ENCODE measurements at places on chromosomes 12 and 14.

DNA sequence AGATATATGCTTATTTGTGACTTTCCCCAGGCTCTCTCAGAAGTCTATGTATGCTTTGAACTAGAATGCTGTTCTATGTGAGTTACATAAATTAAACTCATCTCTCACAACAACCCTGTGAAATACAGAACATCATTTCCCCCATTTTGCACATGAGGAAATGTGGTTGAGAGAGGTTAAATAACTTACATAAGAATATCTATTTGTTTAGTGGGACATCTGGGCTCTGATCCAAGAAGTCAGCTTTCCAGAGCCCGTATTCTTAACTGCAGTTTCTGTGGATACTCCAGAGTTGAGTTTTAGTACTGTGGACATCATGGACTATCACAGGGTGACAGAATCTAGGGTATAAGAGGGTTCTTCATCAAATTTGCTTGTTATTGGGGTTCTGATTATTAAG lies 242.5 kb upstream of the ARHGAP5 start:
- DNase-seq: no peak

GRCh38 chr12:119338593-119339363 lies 4.2 kb downstream of the CCDC60 start:
- no peak for DNase-seq

DNA sequence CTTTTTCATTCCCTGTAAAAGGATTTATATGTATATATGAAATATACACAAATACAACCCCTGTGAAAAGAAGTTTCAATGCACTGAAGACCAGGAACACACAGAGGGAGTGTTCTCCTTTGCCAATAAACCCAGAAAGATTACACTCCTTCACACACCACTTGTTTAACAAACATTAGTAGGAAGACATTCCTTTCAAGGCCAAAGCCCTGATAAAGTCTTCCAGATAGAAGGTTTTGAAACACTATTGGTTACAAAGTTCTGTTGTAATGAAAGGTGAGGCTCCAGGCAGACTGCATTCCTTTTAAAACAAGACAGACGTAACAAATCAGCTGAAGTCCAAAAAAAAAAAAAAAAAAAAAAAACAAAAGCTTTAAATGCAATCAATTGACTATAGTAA lies 81.0 kb downstream of the PTPN21 start:
- DNase-seq: no peak

DNA sequence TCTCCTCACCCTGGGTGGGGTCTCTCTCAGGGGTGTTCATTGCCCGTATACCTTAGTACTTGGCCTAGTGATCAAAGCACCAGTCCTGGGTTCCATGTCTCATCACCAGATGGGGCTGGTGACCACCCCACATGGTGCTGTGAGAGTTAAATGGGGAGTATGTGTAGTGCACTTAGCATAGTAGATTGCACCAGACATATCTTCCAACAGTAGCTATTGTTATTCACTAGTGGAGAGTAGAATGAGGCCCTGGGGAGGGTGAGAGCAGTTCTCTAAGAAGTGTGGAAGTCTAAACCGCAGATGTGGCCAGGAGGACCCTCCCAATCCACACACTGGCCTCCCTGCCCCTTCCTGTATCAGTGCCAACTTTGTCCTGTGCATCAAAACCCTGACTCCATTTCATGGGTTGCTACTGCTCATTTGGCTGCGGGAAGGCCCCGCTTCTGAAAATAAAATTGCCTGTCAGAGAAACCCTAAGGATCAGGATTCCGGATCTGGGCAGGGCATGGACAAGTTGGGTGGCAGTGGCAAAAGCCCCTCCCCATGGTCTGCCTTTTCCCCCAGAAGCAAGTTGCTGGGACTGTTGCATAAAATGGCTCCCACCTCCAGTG lies 4.4 kb downstream of the CD9 start:
- DNase-seq: no peak

DNA sequence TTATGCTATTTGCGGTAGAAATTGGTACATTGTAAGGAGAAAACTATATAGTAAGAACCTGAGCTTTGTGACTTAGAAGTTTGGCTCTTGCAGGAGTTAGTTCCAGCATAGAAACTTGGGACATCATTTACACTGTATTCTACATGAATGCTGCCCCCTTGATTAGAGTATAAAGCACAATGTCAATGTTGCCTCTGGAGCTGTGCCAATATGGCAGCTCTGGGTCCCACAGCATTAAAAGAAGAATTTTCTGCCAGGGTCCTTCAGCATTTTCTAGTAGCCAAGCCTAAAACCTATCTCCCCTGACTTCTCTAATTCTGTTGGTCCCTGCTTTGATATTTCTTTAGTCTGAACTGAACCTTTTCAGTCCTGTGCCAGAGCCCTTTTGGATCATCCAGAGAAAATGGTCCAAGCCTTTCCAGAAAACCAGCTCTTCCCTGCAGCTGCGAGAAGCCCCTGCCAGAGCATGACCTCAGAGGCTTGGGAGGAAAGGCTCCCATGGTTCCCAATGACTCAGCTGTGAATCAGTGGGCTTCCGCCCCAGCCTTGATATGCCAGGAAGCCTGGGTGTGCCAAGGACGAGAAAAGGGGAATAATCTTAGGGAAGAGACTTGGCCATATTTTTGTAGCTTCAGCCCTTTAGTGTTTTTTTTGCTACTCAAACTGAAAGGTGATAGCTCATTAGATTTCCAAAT lies 43.2 kb downstream of the PLEKHG7 start:
- DNase-seq: no peak

DNA sequence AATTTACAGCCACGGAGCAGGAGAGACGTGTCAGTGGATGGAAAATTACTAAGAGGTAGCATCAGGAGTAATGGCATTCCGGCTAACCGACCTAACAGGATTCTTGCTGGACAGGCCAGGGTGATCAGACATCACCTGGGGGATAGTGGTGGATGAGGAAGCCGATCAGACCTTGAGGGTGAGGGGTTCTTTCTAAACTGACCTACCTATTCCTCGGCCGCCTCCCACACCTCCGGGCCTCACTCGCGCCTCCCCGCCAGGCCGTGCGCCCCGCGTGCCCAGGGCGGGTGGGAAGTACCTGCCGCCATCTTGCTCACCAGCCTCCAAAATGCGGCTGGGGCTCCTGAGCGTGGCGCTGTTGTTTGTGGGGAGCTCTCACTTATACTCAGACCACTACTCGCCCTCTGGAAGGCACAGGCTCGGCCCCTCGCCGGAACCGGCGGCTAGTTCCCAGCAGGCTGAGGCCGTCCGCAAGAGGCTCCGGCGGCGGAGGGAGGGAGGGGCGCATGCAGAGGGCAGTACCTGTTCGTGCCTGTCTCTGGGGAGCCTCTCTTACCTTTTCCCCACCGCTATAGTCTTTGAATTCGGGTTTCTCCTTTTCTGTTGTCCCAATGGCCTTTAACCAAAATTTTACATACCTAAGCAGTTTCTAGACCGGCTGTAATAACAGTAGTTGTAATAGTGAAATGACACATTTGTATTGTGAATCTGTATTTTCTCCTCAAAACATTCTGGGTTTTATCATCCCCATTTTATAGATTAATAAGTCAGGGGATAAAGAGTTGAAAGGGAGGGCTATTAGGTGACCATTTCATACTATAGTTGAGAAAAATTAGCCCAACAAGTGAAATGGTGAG lies at the start of gene TMPRSS12:
Gene TMPRSS12 (plus strand): TSS at position 290 of the 857 bp plus-strand sequence. CDS start 39 bp downstream, at position 329.
- DNase-seq: no peak

DNA sequence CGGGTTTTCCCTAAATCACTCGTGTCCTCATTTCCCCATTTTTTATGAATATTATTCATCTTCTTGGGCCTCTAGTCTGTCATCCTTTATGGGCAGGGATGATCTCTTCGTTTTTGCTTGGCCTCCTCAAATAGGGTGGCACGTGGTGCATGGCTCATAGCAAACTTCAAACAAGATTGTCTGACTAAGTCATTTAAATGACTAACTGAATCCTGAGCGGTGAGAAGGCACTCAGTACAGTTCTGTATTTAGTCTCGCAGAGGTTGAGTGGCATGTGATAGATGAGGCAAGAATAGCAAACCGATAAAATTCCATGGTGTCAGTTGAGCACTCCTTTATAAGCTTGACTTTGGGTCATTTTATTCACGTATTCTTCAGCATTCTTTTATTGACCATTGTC lies 5.7 kb upstream of the JDP2 start:
- DNase-seq: no peak

- DNase-seq: no peak
These were observed 73.8 kb downstream of the WDR20 start for GRCh38 chr14:102213470-102213869.

DNA sequence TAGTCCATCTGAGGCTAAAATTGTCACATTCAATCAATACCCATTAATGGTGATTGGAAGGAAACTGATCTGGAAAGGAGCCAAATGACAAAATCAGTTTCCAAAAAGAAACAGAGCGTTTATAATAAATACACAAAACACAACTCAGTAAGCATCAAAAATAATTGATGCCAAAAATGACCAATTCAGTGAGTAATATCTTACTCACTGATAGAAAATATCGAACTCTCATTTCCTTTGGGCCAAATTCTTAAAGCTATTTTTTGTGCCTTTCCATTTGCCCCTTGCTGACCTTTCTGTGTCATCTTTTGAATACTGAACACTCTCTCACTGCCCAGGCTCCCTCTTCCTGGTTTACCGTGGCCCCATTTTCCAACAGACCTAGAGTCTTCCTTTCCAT lies 22.5 kb upstream of the ATP2B1 start:
- no peak for DNase-seq

- DNase-seq: no peak
These were observed 408 bp upstream of the CACNA2D4 start for GRCh38 chr12:1918884-1919236.

DNA sequence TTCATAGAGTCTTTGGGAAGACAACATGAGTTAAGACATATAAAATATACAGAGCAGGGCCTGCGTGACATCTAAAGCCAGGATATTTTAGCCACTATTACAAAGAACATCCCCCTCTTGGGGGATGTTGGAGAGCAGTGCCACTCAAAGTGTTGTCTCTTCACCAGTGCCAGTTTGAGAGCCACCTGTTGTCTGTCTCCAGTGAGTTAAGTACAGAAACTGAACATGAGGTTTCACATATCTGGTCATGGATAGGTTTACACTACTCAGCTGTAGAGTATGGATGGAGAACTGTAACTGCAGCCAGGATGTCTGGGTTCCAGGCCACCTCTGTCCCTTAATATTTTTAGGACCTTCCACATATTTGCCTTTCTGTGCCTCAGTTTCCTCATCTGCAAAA lies 39.1 kb downstream of the RNFT2 start:
- no peak for DNase-seq

DNA sequence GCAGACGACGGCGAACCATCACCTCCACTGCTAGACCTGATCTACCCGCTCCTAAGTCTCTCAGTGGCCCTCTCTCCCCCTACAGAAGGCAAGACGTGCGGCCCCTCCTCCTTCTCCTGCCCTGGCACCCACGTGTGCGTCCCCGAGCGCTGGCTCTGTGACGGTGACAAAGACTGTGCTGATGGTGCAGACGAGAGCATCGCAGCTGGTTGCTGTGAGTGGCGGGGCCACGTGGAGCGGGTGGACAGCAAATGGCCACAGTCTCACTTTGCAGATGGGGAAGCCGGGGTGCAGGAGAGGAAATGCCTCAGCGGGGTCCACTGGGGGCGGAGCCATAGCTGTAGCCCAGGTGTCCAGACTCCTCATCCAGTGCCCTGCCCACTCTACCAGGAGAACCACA lies 21.4 kb upstream of the NXPH4 start:
- DNase-seq: no peak

- DNase-seq: no peak
These were observed 23.5 kb downstream of the NAA30 start for GRCh38 chr14:57413849-57414248.

DNA sequence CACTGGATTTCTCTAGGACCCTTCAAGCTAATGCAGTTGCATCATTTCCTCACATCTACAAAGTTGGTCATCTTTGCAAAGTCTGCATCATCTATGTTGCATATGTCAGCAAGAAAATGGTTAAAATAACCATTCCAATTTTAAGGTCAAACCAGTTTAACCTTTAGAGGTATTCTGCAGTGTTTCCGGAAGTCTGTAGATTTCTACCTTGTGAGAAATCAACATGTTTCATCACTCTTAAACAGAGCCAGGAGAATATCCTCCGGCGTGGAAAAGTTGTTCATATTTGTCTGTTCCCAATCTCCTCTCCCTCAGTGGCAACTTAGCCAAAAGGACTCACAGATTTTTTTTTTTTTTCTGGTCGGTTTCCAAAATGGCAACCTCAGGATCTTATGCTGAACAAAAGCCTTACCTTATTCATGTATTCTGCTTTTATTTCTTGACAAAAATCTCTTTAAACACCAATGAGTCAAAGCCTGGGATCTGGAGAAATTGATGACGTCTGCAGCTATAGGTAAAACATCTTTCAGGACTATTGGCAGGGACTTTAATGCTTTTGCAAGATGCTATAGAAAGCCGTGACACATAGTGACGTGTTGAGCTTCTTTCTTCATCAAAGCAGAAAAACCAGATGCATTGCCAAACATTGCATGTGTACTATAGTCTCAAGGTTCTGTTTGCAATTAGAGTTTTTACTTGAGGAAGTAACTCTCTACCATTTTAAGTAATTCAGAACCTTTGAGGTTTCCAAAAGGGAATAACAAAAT lies 16.0 kb upstream of the CDK17 start:
- no peak for DNase-seq

GRCh38 chr14:37143475-37143874 lies 28.9 kb downstream of the SLC25A21 start:
- no peak for DNase-seq

DNA sequence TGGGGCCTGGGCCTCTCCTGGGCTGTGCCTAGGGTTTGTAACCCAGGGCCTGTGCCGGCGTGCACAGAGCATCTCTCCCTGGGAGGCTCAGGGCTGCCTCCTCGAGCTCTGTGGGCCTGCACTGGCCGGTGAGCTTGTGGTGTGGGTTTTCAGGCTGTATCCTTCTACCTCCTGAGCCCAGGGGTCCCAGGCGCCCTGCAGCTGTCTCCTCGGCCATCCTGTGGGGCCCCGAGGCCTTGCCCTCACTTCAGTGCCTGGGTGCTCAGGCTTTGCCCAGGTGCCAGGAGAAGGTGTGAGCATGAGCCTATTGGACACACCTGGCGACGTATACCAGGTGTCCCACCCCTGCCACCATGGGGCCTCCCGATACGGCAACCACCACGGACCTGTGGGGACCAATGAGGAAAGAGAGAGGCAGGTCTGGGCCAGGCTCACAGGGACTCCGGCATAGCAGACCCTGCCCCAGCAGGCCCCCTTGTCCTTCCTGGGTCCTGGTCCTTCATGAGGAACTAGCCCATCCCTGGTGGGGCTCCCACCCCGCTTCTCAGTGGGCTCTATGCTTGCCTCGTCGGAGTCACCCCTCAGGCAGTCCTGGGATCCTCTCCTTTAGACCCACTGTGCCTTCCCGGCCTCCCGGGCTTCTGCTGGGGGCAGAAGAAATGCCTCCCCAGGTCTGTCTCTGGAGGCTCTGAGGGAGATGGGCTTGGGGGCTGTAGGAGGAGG lies 400.2 kb downstream of the TMEM121 start:
- no peak for DNase-seq

- no peak for DNase-seq
These were observed 291.4 kb downstream of the PCNX1 start for GRCh38 chr14:71198687-71199086.

- no peak for DNase-seq
These were observed 47.9 kb downstream of the SEL1L start for GRCh38 chr14:81485781-81486180.

DNA sequence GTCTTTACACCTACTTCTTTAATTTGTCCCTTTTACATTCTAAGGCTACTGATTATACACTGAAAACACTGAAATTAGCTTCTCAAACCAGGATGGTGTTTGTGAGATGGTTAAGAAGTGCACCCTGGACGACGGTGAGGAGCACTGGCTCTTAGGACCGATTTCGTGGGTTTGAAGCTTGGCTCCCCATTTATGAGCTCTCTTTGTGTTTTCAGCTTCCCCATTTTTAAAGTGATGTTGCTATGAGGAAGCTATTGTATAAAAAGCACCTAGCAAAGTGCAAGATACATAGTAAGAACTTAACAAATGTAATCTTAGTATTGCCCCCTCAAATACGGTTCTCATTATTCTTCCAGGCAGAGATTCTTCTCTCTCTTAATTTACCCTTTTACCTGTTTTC lies 4.7 kb downstream of the NFYB start:
- DNase-seq: no peak
